ENCODE measurements at places on chromosomes 2 and 18.

DNA sequence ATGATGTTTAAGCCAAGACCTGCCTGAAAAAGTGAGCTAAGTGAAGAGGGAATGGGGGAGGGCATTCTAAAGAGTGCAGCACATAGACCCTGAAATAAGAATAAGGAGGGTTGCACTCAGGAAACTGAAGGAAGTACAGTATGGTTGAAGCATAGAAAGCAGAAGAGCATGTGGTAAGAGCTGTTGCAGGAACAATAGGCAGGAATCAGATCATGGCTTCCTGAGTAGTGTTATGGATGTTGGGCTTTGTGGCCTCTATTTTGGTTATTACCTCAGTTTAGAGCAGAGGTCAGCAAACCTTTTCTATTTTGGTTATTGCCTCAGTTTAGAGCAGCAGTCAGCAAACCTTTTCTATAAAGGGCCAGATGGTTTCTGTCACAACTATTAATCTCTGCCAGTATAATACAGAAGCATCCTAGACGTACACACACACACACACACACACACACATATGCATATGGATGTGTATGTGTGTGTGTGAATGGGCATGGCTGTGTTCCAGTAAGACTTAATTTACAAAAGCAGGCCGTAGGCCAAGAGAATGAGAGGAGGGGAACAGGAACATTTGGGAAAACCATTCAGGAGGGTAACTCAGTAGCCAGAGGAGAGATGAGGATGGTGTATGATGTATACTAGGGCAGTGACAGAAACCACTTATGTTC, 91.1 kb upstream of the MYO3B start:
- no peak for DNase-seq

DNA sequence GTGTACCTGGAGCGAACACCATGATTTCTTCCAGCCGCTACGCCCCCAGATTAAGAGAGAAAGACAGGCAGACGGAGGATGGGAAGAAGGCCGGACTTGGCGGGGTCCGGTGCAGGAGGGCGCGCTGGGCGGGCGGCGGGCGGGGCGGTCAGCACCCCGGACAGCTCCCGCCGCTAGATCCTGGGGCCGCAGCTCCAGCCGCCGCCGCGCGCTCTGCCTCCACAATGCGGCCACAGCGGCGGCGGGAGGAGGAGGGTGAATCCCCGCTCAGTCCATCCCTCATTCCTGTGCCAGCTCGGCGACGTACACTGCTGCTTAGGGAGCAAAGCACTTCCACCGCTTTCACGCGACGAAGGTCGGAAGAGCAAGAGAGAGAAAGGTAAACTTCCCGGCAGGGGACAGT, at the start of gene AKAIN1:
AKAIN1 (minus strand) TSS at position 226 of the 403 bp plus-strand sequence; CDS start at position 22, 204 bp downstream.
- DNase-seq = peak; percentile 11

- no peak for DNase-seq
Measured at GRCh38 chr2:227177592-227178336, 13.3 kb downstream of the COL4A3 start.

DNA sequence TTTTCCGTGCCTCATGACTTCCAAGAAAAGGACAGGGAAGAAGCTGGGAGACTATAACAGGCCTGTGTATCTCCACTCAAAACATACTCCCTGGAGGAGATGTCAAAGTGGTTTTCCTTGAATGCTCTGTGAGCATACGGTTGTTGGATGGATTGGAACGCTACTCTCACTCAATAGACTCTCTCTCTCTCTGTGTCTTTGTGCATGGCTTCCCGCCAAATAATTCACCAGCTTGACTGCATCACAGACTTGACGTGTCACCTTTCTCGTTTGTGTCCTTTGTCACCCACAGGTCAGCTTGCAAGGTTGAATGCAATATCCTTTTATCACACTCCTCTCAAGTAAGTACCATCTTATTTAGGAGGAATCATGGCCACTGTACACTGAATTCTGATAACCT, 156.8 kb upstream of the MAPRE2 start:
- DNase-seq = no peak

DNA sequence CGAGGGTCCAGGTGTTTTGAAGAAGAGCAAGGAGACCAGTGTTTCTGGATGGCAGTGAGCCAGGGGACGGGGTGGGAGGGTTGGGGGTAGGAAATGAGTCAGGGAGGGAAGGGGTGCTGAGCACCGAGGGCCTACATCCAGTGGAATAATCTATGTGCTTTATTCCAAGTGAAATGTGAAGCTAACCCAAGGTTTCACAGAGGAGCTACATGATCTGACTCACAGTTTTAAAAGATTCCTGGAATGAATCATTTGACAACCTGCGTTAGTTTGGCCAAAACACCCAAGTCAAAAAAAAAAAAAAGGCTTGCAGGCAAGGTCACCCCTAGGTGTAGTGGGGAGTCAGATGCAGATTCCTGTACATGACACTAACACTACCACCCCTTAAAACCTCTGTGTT, 419.7 kb upstream of the MEX3C start:
- no peak for DNase-seq

DNA sequence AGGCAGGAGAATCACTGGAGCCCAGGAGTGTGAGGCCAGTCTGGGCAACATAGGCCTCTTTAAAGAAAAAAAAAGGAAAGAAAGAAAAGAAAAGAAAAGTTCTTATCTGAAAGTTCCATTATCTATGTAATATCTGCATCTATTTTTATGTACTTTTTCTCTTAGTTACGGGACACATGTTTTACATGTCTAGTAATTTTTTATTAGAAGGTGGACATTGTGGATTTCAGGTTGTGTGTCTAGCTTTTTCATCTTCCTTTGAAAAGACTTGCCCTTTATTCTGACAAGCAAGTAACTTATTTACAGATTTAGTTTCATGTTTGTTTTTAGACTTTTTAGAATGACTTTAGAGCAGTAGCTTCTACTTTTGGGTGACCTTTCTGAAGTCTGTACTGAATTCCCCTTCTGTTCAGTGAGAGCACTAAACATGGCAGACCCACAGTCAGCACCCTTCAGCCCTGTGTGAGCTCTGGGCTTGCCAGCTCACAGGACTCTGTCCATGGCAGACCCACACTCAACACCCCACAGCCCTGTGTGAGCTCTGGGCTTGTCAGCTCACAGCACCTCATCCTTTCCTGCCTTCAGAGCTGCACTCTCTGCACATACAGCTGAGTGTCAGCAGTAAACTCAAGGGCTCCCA, 17.5 kb downstream of the TRAPPC12 start:
- DNase-seq = no peak

DNA sequence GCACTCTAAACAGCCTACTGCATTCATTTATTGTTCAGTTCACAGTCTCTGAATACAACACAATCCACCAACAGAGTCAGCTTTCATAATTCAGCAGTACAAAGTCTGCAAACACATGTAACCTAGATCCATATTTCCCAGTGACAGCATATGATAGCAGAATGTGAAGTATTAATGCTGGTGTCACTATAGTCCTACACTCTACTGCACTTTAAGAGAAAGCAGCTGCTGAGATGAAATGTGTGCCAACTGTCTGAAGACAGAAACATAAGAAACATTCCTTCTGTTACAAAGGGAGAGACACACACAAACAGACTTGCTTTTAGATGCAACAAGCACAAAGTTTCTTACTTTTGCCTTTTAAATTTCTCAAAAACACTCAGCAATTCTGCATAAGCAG, 441.8 kb downstream of the ZEB2 start:
- DNase-seq = no peak

- DNase-seq = no peak
Measured at GRCh38 chr2:124272261-124272841, 247.3 kb downstream of the CNTNAP5 start.

DNA sequence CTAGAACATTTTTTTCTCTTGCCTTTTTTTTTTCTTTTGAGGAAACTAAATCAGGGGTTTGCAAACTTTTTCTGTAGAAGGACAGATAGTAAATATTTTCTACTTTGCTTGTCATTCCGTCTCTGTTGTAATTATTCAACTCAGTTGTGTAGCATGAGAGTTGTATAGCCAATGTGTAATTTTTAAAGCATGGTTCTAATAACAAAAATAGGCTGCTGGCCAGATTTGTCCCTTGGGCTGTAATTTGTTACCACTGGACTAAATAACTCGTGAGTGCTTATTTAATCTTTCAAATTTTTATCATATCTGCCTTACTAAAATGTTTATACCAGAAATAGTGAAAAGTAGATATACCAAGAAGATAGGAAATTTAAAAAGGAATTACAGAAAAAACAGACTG, 43.0 kb downstream of the CCDC148 start:
- DNase-seq = no peak

DNA sequence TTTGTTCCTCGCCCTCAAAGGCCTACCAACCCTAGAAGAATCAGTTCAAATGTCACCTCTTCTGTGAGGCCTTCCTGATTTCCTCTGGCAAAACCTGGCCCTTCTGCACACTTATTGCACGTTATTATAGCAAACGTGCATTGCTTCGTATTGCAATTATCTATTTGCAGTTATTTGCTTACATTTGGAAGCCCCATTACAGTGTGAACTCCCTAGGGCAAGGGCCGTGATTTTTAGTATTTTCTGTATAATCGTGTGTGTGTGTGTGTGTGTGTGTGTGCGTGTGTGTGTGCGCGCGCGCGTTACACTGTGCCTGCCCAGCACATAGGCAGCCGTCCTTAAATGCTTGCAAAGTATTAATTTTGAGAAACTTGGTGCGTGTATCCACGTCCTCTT, 460 bp upstream of the SEMA4F start:
- DNase-seq = no peak

DNA sequence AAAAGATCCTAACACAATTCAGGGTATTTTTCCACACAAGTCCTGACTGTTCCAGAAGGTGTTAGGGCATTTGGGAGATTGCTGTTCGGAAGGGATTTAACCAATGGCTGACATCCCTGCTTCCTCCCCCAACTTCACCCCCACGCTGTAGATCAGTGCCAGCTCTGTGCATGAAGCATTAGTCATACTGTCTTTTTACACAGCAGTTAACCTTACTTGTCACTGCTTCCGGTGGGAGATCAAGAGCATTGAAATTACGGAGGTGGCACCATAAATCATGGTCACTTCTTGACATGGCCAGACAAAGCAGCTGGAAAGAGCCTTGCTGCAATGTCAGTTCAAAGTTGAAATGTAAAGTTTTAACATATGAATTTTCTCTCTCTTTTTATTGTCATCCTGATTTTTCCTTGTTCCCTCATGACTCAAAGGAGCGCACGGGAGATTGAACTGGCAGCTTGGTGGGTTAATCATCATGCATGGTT, 70.2 kb downstream of the HRH4 start:
- no peak for DNase-seq

GRCh38 chr2:232875256-232876121, 5.4 kb downstream of the SNORC start:
- no peak for DNase-seq

DNA sequence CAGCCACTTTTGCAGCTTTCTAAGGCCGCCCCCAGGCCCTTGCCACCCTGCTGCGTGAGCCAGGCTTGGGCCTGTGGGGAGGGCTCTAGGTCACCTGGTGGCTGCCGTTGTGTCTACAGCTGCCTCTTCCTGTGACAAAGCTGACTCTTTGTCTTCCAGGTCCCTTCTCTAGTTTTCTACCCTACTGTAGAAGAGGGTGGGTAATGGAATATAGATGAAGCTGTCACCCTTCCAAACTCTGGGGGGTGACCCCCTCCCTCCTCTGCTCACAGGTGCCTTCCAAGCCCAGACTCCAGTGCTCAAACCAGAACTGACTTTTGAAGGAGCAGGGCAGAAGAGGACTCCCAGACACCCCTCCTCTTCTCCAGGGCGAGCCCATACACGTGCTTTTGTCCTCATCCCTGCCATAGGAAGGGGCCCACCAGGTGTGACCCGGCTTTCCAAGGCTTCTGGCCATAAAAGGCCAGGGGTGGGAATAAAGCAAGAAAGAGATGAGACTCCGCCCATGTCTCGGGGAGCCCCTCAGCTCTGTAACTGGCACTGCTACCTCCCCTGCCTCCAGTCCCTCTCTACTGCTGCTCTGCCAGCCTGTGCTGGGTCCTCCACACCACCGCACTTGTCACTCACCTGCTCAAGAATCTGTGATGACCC, 17.9 kb upstream of the SDC1 start:
- DNase-seq = no peak

GRCh38 chr2:216670266-216671080, 24.9 kb downstream of the IGFBP5 start:
- no peak for DNase-seq

GRCh38 chr2:189204322-189204941, 24.9 kb upstream of the COL5A2 start:
- DNase-seq = no peak

DNA sequence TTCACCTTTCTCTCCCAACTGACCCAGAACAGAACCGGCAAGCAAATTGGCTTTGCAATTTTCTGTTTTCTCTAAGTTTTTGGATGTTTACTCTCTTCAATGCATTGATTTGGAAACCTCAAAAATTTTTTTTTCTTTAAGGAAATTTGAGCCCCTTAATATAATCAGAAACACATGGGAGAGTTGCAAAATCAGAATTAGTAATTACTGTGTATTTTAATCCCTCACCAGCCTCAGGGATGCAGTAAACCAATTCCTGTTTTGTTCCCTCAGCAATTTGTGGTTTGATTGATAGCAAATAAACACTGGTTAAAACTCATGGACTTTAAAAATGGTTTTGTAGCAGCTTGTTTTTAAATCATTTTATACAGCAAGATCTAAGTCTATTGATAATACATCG, 281.5 kb downstream of the NEDD4L start:
- no peak for DNase-seq

DNA sequence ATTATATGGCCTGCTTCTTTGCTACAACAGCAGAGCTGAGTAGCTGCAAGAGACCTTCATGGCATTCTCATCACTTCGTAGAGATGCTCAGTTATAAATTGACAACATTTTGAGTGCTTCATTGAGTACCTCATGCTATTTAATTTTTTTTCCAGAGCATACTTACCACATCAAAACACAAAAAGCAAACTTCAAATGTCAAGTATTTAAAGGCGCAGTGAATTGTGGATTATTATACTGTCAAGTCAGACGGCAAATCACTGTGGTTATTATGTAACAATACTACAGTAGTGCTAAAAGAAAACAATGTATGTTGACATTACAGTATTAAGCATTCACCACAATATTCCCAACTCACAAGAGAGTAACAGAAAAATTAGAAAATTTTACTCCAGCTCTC, 12.5 kb downstream of the ZC3H8 start:
- no peak for DNase-seq

DNA sequence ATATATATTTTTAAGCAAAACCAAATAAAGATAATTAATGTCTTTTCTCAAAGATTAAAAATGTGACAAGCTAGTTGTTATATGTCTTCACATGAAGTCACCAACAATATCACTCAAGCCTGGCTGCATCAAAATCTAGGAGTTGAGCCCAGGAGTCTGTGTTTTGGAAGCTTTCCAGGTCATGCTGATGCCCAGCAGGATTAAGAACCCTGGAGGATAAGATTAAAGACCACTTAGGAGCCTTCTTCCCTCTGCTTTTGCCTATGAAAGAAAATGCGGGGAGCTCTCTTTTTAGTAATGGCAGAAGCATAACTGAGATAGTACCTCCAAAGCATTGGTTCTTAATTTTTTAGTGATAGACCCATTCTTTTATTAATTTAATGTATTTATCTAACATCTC, 157.4 kb downstream of the ASXL3 start:
- no peak for DNase-seq

- DNase-seq = no peak
Measured at GRCh38 chr2:190693533-190694232, 44.8 kb downstream of the NAB1 start.
